Mesenteric fat pad (tissue), 1 donor: ENCODE measurements at places on chromosomes 5 and 9.

GRCh38 chr5:127186657-127187056 is 103.9 kb upstream of the MEGF10 start:
- no peak for DNase-seq

- no peak for DNase-seq
These were observed 159.7 kb downstream of the TLE1 start for GRCh38 chr9:81529556-81530193.

DNA sequence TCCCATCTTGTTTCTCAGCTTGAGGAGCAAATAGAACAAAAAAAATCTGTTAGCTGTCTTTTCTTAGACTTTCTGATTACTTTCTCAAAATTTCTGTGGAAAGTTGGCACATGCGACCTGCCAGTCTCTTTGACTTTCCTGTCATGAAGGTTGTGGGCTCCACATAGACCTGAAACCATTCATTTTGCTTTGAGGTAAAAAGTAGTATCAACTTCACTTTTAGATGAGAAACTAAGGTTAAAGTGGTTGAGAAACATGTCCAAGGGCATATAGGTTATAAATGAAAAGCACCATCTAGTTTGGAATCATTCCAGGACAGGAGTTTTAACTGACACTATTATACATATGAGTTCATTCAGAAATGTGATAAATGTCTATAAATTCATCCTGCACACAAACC is 42.7 kb downstream of the ST8SIA4 start:
- DNase-seq = no peak

GRCh38 chr5:180090769-180091546 is 19.4 kb upstream of the RNF130 start:
- peak; percentile 47 for DNase-seq

DNA sequence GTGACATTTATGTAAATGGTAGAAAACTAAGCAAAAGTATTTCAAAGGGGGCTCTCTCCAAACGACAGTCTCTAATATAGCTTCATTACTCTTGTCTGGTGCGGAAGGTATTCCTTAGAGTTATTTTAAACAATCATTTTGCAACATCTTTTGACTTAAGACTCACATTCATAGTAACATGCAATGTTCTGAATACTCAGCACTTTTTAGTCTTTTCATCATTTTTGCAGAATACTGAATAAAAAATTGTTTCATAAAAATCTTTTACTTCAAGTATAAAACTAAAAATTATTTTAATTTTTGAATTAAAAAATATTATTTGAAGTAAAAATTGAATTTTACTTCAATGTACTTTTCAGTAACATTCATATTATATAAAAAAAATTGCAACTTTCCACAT is 321.1 kb downstream of the PLK2 start:
- no peak for DNase-seq

- DNase-seq = no peak
These were observed 55.3 kb downstream of the GADD45G start for GRCh38 chr9:89659891-89660685.

GRCh38 chr9:18786911-18787650 is 245.9 kb downstream of the SAXO1 start:
- DNase-seq = no peak

DNA sequence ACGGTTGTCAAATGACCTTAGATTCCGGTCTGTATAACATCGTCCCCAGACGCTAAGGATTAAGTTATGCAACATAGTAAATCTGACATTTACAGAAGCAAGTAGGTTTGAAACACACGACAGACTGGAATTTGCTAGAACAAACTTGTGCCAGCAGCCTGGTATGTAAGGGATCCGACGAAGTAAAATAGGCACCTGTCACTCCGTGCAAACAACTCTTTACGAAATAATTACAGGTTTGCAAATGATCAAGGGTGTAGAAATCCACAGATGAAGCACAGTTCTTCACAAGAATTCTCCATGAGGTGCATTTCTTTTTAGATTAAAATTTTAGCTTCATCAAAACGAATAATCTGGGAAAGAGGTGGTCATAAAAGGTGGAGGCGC is 508 bp downstream of the MOCS2 start:
- DNase-seq = no peak

GRCh38 chr5:135012033-135012588 is 21.9 kb downstream of the PITX1 start:
- DNase-seq = peak; percentile 51

GRCh38 chr9:129745200-129745599 is 7.6 kb downstream of the PTGES start:
- no peak for DNase-seq

DNA sequence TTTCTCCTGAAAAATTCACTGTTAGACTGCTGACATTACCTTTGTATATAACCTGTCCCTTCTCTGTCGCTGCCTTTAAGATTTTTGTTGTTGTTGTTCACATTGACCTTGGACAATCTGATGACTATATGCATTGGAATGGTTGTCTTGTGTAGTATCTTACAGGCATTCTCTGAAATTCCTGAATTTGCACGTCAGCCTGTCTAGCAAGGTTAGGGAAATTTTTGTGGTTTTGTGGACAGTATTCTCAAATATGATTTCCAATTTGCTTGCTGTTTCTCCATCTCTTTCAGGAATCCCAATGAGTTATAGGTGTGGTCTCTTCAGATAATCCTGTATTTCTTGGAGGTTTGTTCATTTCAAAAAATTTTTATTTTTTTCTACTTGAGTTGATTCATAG is 140.8 kb downstream of the PRR16 start:
- DNase-seq = no peak

- no peak for DNase-seq
These were observed 250.5 kb downstream of the DENND1A start for GRCh38 chr9:123679330-123679987.

DNA sequence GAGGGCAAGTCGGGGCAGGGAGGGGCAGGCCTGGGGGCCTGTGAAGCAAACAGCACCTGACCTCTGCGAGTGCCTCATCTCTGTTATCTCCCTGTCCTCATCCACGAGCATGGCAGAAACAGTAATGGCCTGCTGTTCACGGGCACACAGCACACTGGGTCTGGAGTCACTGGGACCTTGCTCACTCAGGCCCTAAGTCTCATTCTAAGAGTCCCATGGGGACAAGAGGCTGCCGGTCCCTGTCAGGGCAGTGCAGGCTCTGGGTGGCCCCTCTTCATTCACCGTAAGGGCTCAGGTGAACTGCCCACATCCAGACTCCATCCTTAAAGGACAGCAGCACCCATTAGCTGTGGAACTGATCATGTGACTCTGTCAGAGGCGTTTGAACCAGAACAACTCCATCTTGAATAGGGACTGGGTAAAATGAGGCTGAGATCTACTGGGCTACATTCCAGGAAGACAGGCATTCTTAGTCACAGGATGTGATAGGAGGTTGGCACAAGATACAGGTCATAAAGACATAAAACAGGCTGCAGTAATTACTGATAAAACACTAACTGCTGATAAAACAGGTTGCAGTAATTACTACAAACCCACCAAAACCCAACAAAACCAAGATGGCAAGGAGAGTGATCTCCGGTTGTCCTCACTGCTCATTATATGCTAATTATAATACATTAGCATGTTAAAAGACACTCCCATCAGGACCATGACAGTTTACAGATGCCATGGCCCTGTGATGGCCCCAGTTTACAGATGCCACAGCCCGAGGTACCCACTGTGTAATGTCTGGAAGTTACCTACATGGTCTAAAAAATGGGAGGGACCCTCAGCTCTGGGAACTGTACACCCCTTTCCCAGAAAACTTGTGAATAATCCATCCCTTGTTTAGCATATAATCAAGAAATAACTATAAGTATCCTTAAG is 28.7 kb downstream of the BICD2 start:
- peak; percentile 65 for DNase-seq

DNA sequence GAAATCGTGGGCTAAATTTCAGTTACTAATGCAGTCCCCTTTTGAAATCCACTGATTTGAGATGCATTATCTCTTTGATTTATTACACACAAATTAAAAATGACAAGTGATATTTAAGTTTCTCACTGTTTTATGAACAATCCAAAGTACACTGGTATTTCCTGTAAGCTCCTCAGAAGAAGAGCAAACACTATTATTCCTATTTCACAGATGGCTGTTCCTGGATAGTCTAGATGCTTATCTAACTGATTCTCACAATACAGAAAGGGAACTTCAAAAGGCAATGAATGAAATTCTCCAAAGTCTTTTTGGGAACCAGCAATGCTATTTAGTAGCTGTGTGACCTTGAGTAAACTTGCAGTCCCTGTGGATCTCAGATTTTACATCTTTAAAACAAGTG is 404.7 kb upstream of the DAB2 start:
- DNase-seq = no peak

DNA sequence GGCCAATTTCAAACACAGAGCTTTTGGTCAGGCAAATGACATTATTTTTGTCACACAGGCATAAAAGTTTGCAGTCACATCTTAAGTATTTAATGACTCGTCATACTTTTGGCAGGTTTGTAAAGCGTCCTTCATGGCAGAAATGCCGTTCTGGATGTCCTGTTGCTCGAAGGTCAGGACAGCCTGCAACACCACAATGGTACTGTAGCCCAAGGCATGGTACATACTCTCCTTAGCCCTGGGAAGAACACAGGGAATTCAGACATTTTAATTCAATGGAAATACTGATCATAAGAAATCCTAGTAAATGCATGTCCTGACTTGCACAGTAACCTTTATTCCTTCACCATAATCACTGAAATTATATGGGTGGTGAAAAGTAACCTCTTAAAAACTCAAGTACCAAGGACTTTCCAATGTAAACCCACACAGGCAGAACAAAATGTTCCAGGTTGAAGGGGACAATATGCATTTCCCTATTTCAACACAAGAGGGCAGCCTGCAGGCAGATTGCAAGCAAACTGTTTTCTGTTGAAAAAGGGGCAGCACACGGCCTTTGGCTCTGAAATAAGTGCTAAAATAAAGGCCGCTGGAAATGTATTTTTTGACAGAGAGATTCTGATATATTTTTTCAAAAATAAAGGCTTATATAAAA is 95.7 kb downstream of the TTC39B start:
- DNase-seq = no peak

GRCh38 chr9:33129886-33130881 is 37.0 kb downstream of the B4GALT1 start:
- peak; percentile 49 for DNase-seq

- peak; percentile 51 for DNase-seq
These were observed 85.0 kb downstream of the CAMSAP1 start for GRCh38 chr9:135822374-135822755.

DNA sequence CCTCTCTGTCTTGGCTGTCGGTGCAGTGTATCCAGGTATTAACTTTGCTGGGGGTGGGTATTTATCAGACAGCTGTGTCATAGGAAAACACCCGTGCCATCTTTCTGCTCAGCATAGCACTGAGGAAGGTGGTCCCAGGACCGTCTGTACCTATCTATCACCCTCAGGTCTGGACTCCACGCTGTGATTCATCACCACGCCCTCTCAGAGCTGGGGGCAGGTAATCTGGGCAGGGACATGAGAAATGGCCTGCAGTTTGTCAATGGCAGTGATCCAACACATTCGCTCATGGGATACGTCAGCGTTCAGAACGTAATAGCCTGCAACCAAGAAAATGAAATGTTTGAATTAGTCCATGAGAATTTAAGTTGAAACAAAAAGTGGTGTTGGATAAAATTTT is 151.6 kb upstream of the MAP1B start:
- no peak for DNase-seq

- no peak for DNase-seq
These were observed 64.4 kb upstream of the CACNA1B start for GRCh38 chr9:137813167-137813566.
